ENCODE measurements at places on chromosomes 11 and 22.

DNA sequence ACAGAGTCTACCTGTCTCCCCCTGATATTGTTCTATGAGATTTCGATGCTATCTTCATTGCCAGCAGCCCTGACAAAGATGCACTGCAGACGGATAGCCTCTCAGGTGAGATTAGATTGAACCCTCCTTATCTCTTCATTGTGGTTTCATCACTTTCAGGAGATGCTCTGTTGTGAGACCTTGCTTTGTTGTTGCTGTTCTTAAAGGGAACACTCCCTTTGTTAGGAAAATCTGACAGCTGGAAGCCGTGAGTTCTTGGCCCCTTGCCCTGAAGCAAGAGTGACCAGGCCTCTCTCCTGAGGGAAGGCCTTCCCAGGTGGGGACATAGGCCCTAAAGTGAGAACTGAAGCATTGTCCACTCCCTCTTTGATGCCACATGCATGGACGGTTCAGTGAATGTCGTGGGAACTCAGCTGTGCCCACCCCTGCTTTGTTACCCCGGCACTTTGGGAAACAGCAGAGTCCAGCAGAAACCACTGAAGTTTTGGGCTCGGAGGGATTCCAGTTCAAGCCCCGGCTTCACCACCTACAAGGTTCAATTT is 976.1 kb downstream of the TBC1D22A start:
- DNase-seq: no peak
- H3K4me3 ChIP-seq: no peak overlapping the region
- no peaks in the 10 kb centered on the region for H3K36me3 ChIP-seq
- peaks cover 3% of the 10 kb centered on the region for H3K27me3 ChIP-seq
- no peak overlapping the region for H3K27ac ChIP-seq

- H3K27me3 ChIP-seq: no peaks in the 10 kb centered on the region
- H3K4me1 ChIP-seq: peaks cover 7% of the 10 kb centered on the region
- peaks cover 8% of the 10 kb centered on the region for H3K36me3 ChIP-seq
These were observed 252 bp downstream of the APOL2 start for GRCh38 chr22:36239150-36239400.

DNA sequence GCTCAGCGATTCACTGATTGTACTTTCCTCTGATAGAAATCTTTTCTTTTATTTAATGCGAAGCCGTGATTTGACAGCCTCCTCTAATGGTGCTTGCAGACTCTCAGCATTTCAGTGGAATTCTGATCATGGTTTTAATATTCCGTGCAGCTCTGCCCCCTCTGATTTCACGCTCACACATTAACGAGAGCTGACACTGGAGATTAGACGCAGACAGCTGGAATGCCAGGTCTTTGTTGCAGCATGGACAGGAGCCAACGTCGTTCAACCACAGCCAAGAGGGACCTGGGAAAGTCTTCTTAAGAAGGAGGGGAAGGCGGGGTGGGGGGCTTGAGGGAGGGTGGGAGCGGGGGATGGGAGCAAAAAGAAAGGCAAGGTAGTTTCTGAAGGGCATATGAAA is 186.4 kb downstream of the BLID start:
- no peak overlapping the region for H3K27ac ChIP-seq
- DNase-seq: no peak
- no peaks in the 10 kb centered on the region for H3K36me3 ChIP-seq
- peaks cover 5% of the 10 kb centered on the region for H3K27me3 ChIP-seq
- no peak overlapping the region for H3K4me3 ChIP-seq

- H3K27me3 ChIP-seq: no peaks in the 10 kb centered on the region
- H3K4me3 ChIP-seq: no peak overlapping the region
- H3K36me3 ChIP-seq: no peaks in the 10 kb centered on the region
- peaks cover 5% of the 10 kb centered on the region for H3K4me1 ChIP-seq
These were observed 4.9 kb upstream of the TCN2 start for GRCh38 chr22:30602049-30602448.

DNA sequence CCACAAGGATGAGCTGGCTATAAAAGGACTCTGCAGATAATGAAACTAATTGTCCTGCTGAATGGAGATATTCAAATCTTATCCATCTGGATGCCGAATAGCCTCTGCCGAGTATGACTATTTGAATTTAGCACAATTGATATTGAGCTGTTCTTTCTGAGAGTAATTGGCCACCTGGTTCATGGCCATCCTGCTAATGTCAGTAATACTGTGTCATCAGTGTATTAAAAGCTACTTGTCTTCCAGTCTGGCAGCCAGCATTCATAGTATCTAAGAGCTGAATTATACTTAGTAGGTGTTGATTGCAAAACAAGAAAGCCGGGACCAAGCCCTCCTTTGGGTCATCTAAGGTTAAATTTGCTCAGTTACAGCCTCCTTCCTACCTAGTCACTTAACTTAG is 310.7 kb upstream of the NCAM1 start:
- H3K4me1 ChIP-seq: no peaks in the 10 kb centered on the region
- no peak overlapping the region for H3K27ac ChIP-seq
- H3K36me3 ChIP-seq: no peaks in the 10 kb centered on the region
- no peaks in the 10 kb centered on the region for H3K27me3 ChIP-seq
- DNase-seq: no peak

- no peak overlapping the region for H3K27ac ChIP-seq
- no peaks in the 10 kb centered on the region for H3K4me1 ChIP-seq
- no peaks in the 10 kb centered on the region for H3K36me3 ChIP-seq
- H3K4me3 ChIP-seq: no peak overlapping the region
- no peaks in the 10 kb centered on the region for H3K27me3 ChIP-seq
These were observed 936.7 kb downstream of the BRD1 start for GRCh38 chr22:48890693-48891554.

GRCh38 chr22:33659448-33659847 is 260.8 kb downstream of the LARGE1 start:
- H3K36me3 ChIP-seq: no peaks in the 10 kb centered on the region
- H3K27me3 ChIP-seq: no peaks in the 10 kb centered on the region
- H3K4me3 ChIP-seq: no peak overlapping the region
- no peak for DNase-seq

GRCh38 chr11:64330888-64331287 is 9.1 kb upstream of the CCDC88B start:
- DNase-seq: no peak
- H3K27me3 ChIP-seq: no peaks in the 10 kb centered on the region
- H3K36me3 ChIP-seq: no peaks in the 10 kb centered on the region
- no peak overlapping the region for H3K27ac ChIP-seq
- peaks cover 28% of the 10 kb centered on the region for H3K4me1 ChIP-seq
- H3K4me3 ChIP-seq: no peak overlapping the region

DNA sequence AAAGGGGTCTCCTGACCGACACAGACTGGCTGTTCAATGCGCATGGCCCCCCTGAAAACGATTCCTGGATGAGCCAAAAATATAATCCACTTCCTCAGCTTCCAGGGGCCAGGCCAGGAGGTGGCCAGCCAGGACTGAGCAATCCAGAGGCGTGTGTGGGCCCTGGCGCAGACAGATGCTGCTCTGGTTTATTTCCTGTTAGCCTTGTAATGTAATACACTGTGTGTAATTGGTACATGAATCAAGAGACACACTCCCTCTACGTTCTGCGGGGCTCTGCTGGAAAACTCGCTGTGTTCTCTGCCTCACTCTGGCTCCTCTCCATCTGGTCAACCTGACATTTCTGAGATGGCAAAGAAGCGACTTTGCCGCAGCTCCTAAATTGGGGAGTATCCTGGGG is 26.3 kb upstream of the ISX start:
- no peak overlapping the region for H3K4me3 ChIP-seq
- no peaks in the 10 kb centered on the region for H3K36me3 ChIP-seq
- H3K4me1 ChIP-seq: no peaks in the 10 kb centered on the region
- no peaks in the 10 kb centered on the region for H3K27me3 ChIP-seq
- H3K27ac ChIP-seq: no peak overlapping the region
- no peak for DNase-seq

GRCh38 chr11:5625281-5625680 is 480 bp downstream of the TRIM34 start:
- H3K36me3 ChIP-seq: no peaks in the 10 kb centered on the region
- H3K4me3 ChIP-seq: peak overlapping the region; percentile 61
- H3K27ac ChIP-seq: peak overlapping the region; percentile 15
- H3K4me1 ChIP-seq: peaks cover 6% of the 10 kb centered on the region
- H3K27me3 ChIP-seq: no peaks in the 10 kb centered on the region

DNA sequence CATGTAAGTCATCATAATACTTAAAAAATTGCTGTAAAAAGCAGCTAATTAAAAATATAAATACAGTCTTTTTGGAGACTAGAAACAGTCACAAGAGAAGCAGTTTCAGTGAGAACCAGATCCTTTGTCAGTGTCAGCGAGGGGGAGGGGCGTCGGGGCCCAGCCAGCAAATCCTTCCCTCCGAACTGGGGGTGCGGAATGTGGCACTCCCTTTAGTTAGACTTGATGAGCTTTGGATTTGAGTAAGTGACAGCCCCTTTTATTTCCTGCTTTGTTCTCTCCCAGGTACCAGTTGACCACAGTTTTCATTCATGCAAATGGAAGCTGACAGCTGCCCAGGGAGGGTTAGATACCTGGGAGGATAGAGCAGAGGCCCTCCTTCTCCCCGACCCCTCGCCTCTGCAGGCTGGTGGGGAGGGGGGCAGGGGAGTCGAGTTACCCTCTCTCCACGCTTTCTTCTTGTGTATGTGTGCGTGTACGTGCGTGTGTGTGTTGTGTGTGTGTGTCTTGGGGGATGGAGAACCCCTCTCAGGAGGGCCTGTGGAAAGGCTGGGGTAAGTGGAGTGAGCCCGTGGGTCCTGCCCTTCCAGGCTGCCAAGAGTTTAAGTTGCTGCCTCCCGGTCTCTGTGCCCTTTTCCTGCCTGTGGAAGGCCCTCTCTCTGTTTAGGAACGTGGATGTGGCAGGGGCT is 38.3 kb downstream of the PTPRJ start:
- no peaks in the 10 kb centered on the region for H3K36me3 ChIP-seq
- no peak overlapping the region for H3K4me3 ChIP-seq
- no peaks in the 10 kb centered on the region for H3K27me3 ChIP-seq
- DNase-seq: no peak

GRCh38 chr11:1892558-1892957 is 863 bp upstream of the PRR33 start:
- H3K4me1 ChIP-seq: peaks cover 50% of the 10 kb centered on the region
- no peak overlapping the region for H3K4me3 ChIP-seq
- H3K27me3 ChIP-seq: no peaks in the 10 kb centered on the region
- peaks cover 3% of the 10 kb centered on the region for H3K36me3 ChIP-seq
- no peak for DNase-seq
- H3K27ac ChIP-seq: no peak overlapping the region

DNA sequence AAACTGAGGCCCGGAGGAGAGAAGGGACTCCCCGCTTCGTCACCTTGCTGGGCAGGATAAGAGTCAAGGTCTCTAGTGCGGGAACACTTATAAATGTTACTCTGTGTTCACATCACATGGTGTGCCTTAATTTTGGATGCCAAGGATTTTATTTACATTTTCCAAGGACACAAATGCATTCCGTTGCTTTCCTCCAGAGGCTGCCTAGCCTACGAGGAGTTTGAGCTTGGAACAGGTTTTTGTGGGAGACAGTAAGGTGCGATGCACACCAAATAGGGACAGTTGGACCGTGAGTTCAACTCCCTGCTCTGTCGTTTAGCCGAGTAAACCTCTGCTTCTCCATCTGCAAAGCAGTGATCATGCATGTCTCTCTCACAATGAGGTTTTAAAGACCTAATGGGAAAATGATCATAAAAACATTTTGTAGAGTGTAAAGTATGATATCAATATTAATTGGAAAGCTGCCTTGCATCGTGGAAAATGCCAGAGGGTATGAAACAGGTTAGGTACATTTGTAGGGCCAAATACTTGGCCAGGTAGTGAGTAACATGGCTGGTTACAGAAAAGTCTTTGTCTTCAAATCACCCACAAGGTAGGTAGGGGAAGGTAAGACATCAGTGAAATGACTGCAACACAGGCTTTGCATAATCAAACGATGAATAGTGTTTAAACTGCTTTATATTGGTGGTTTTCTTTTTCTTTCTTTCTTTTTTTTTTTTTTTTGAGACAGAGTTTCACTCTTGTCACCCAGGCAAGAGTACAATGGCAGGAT is 61.8 kb downstream of the ST3GAL4 start:
- H3K27ac ChIP-seq: no peak overlapping the region
- H3K36me3 ChIP-seq: no peaks in the 10 kb centered on the region
- DNase-seq: no peak
- peaks cover 19% of the 10 kb centered on the region for H3K4me1 ChIP-seq
- H3K27me3 ChIP-seq: no peaks in the 10 kb centered on the region
- H3K4me3 ChIP-seq: no peak overlapping the region

- no peak for DNase-seq
- no peaks in the 10 kb centered on the region for H3K27me3 ChIP-seq
- no peak overlapping the region for H3K4me3 ChIP-seq
- no peaks in the 10 kb centered on the region for H3K4me1 ChIP-seq
- no peak overlapping the region for H3K27ac ChIP-seq
These were observed 23.8 kb downstream of the FSHB start for GRCh38 chr11:30254307-30255298.

DNA sequence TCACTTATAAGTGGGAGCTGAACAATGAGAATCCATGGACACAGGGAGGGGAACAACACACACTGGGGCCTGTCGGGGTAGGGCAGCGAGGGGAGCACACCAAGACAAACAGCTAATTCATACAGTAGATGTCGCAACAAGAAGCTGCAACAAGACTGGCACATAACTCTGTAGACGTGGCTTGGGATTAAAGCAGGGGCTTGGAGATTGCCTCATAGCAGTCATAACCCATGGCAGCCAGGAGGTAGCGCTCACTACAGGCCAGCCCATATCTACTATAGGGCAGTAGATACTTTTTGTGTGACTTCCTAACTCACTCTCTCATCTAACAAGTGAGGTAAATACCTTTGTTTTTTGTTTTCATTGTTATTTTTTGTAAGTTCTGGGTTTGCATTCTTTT is 1.7 kb upstream of the OR9G4 start:
- H3K4me3 ChIP-seq: no peak overlapping the region
- no peak overlapping the region for H3K27ac ChIP-seq
- H3K36me3 ChIP-seq: no peaks in the 10 kb centered on the region

GRCh38 chr11:95989076-95989605 is 65.2 kb upstream of the MTMR2 start:
- no peaks in the 10 kb centered on the region for H3K27me3 ChIP-seq
- peaks cover 4% of the 10 kb centered on the region for H3K36me3 ChIP-seq
- no peak overlapping the region for H3K27ac ChIP-seq

DNA sequence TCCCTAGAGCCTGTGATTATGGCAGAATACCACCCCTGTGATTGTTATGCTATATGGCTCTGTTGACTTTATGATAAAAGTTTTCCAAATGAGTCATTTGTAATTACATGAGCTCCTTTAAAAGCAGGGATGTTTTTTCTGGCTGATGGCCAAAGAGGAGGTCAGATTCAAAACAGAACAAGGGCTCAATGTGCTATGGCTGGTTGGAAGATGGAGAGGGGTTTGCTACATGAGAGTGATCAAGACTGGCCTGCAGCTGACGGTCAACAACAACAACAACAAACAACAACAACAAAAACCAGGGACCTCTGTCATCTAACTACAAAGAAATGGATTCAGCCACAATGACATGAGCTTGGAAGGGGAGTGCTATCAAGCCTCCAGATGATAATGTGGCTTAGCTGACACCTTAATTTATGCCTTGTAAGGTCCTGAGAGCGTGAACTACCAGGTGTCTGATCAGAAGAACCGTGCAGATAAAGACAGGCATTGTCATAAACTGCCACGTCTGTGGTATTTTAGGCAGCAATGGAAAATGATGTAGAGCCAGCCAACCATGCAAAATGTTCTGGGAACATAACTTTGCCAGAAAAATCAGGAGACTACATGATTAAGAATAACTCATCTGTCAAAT is 47.2 kb downstream of the PIWIL3 start:
- no peak overlapping the region for H3K4me3 ChIP-seq
- H3K27ac ChIP-seq: no peak overlapping the region
- no peak for DNase-seq
- H3K36me3 ChIP-seq: no peaks in the 10 kb centered on the region

- no peak for DNase-seq
- H3K4me1 ChIP-seq: no peaks in the 10 kb centered on the region
- H3K36me3 ChIP-seq: no peaks in the 10 kb centered on the region
- H3K27ac ChIP-seq: no peak overlapping the region
These were observed 3.2 kb upstream of the RFPL2 start for GRCh38 chr22:32207971-32208480.

Measured in thymus (tissue), 14 donors.